ENCODE measurements at places on chromosomes 4 and X.

GRCh38 chr4:128768373-128768996, 41.0 kb upstream of the JADE1 start:
- no peak for DNase-seq

GRCh38 chr4:140004549-140004895, 149.5 kb downstream of the MAML3 start:
- no peak for DNase-seq

- DNase-seq = no peak
Measured at GRCh38 chr4:128517739-128518510, 230.3 kb upstream of the PGRMC2 start.

GRCh38 chr4:76634220-76634619, 199.2 kb downstream of the SHROOM3 start:
- DNase-seq = no peak

Measured in NCI-H774 (cell line).